Urinary bladder (tissue), 4 donors: ENCODE measurements at places on chromosomes 1 and 21. TPM values are rescaled to one million over a fixed set of nuclear protein-coding genes. Genes with fewer than 3 reads are reported as not detected.

The WNT4 gene
- total RNA-seq: 3.0 TPM

GRCh38 chr1:2086446-2087078, 36.4 kb downstream of the PRKCZ start:
- DNase-seq: no peak

The ZNF593OS gene
- not detected for total RNA-seq

The C1orf94 gene
- not detected for total RNA-seq

DNA sequence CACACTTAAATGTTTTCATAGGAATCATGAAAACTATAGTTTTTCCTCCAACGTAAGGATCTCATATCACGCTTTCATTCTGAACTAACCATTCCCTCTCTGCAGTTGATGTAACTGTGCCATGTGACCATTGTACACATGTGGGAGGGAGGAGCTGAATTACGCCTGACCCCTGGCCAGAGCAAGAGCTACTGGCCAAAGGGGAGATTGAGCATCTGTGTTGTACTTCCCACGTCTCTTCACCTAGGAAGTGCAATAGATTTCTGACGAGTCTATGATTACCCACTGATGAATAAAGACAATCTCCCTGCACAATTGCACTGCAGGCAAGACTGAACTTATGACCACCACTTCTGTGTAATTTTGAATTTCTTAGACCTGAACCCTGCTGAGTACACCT, 24.0 kb downstream of the PTPRC start:
- DNase-seq: no peak

DNA sequence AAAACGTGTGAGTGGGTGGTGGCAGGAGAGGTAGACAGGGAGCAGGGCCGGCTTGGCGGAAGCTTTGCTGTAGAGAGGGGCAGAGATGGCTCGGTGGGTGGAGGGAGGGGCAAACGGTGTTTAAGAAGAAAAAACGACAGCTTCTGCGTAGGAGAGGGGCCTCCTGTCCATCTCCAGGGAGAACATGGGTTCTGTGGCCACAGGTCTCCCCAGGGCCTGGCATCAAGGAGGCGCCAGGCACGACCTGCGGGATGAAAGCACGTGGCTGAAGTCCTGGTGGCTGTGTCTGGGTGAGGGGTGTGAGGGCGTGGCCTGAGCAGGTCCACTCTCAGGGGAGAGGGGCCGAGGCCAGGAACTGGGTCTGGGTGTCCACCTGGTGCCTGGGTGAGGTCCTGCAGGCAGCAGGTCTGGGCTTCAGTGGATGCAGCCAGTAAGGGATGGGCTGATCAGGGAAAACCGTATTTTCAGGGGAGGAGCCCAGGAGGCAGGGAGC, 940 bp upstream of the PRKCZ start:
- no peak for DNase-seq
